ENCODE measurements at places on chromosomes 13 and 19. TPM values are rescaled to one million over a fixed set of nuclear protein-coding genes. Genes with fewer than 3 reads are reported as not detected.
A peak's percentile ranks its signal among the peaks of the same experiment; 100 is the strongest.

PLVAP gene
- total RNA-seq, result not detected

DNA sequence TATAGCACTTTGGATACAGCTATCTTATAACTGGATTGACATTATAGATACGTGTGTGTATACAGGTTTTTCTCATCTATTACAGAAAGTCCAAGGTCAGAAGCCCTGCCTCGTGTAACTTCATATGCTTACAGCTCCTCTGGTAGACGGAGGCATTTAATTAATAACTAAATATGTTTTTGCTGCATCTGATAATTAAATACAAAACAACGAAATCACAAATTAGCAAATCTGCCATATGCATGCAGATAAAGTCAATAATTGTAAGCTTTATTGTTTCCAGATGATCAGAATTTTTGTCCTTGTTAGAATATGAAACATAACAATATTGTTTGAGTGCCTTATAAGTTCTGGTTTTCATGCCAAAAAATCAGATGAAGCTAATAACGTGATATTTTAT is 717.7 kb downstream of the LIG4 start:
- no peak for DNase-seq

GRCh38 chr13:43269037-43269481 is 245.7 kb downstream of the DNAJC15 start:
- DNase-seq, result peak; percentile 95

DNA sequence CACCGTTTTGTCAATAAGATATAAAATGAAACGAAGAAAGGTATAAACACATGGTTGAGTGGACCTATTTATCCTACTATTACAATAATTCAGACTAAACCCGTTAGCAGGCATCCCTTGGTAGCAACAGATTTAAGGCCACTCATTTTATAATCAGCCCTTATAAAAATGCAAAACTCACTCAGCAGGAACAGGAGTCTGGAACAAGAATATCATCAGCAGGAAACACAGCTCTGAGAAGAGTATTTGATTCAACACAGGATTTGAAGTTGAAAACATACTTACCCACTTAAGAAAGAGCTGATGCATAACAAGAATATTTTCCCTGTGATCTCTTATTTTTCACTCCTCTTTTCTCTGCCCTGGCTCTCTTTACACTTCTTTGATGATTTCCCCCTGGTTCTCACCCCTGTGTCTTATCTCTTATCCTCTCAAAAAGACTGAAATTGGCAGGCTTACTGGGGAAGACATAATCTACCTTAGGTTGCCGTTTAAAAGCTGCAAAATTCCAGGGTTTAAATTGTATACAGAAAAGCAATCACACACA is 1722.7 kb downstream of the SLITRK5 start:
- DNase-seq, result no peak

DNA sequence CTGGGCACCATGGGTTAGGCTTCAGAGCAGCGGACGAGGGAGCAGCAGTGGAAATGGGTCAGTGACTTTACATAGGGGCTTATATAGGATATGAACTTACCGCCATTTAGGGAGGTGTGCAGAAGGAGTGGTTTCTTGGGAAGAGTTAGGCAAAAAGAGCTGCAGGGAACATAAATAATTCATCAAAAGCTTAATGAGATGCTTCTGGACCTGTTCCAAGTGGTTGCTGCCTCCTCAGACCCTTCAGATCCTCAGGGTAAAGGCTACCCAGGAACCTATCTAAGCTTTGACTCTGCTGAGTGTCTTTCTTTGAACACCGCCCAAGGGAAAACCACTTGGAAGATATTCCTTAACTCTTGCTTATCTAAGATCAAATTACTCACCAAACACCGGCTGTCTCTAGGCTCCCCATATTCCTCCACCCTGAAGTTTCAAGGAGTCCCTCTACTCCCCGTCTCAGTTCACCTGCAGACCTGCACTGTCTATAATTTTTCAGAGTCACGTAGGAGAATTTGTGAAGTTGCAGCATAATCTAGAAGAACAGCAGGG is at the start of gene IGFL4:
Gene IGFL4, minus strand, starts transcription at position 51 of the 549 bp plus-strand sequence. Its CDS starts 40 bp downstream, at position 11.
- peak; percentile 11 for DNase-seq
